ENCODE measurements at places on chromosomes 3 and 15. TPM values are rescaled to one million over a fixed set of nuclear protein-coding genes. Genes with fewer than 3 reads are reported as not detected.

The MESP2 gene
- not detected for total RNA-seq

The DNAH12 gene
- total RNA-seq, result 0.19 TPM

The ERC2 gene
- 4.2 TPM for total RNA-seq

The ALDH1L1 gene
- 176 TPM for total RNA-seq

The KLHL6 gene
- 3.0 TPM for total RNA-seq

The MNS1 gene
- total RNA-seq, result 0.84 TPM

The CPA3 gene
- 21.5 TPM for total RNA-seq

The SNTN gene
- total RNA-seq, result not detected

The GOLGA8K gene
- total RNA-seq, result 0.48 TPM

The SOX14 gene
- total RNA-seq, result not detected

The PAQR9 gene
- total RNA-seq, result 0.93 TPM

The MYZAP gene
- total RNA-seq, result 84.6 TPM

The COPG1 gene
- 148 TPM for total RNA-seq

The SLC30A4 gene
- total RNA-seq, result 7.0 TPM

The OR5H6 gene
- total RNA-seq, result not detected

The GOLGA6B gene
- not detected for total RNA-seq

The GOLGA8J gene
- total RNA-seq, result 0.44 TPM

The GOLGA8N gene
- total RNA-seq, result 10.5 TPM

The SLC24A5 gene
- total RNA-seq, result not detected

The GRM7 gene
- total RNA-seq, result 0.28 TPM

The CHRNA5 gene
- total RNA-seq, result 0.63 TPM

The LRTM1 gene
- total RNA-seq, result not detected

The LEKR1 gene
- not detected for total RNA-seq

The CTXND1 gene
- total RNA-seq, result not detected

The AMT gene
- 1.6 TPM for total RNA-seq

The CCR3 gene
- total RNA-seq, result 0.37 TPM

The FSIP1 gene
- 0.32 TPM for total RNA-seq
